NCI-H82 (cell line): ENCODE measurements at places on chromosomes 6 and 20.

GRCh38 chr6:31165986-31166385 lies 4.5 kb downstream of the POU5F1 start:
- DNase-seq: no peak

DNA sequence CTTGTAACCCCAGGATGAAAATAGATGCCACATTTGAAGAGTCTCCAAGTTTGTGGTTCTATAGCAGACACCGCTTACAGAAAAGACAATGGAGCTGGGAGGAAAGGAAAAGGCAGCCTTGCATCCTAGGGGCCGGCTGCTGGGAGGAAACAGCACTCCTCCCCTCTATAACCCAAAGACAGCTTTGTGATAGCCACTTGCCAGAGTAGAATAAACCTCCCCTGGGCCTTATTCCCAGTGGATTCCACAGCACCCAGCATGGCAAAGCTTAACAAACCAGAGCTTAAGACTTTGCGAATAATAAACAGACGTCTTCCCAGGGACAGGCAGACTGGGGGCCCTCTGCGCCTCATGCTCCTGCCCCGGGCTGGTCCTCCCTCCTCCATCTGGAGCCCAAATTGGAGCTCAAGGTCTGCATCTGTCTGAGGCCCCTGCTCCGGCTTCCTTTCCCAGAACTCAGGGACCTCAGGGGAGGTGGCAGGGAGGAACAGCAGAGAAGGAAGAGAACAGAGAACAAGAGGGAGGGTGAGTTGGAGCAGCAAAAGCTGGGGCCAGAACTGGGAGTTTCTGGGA lies 8.8 kb upstream of the TAF8 start:
- DNase-seq: peak; percentile 79

GRCh38 chr6:127464881-127465459 lies 5.8 kb upstream of the KIAA0408 start:
- peak; percentile 88 for DNase-seq

DNA sequence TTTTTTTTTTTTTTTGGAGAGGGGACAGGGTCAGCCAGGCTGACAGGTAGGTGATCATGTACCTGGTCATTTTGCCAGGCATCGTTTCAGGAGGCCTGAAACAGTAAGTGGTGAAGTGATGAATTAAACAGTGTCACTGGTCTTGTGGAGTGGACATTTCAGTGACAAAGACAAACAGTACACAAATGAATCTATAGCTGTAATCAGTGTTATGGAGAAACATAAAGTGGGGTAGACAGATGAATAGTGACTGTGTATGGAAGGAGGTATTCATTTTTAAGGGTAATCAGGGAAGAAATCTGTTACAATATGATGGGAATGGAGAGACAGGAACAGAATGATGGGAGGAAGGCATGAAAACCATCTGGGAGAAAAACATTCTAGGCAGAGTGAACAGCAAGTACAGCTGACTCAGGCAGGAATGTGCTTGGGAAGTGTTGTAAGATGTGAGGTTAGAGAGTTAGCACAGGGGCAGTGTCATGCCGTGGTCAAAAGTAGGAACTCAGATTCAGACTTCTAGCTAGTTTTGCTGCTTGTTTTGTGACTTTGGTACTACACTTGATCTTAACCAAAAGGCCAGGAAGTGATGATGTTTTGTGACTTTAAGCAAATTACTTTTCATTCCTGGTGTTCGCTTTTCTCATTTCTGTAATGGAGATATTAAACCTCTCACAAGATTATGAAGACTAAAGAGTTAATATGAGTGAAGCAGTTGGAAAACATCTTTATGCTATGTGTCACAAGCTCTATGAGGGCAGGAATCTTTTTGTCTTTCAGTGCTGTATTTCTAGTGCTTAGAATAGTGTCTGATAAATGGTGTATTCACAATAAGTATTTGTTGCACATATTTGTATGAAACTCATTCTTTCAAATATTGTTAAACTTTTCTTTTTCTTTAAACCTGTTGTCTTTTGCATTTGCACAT lies 43.4 kb downstream of the QKI start:
- DNase-seq: no peak

DNA sequence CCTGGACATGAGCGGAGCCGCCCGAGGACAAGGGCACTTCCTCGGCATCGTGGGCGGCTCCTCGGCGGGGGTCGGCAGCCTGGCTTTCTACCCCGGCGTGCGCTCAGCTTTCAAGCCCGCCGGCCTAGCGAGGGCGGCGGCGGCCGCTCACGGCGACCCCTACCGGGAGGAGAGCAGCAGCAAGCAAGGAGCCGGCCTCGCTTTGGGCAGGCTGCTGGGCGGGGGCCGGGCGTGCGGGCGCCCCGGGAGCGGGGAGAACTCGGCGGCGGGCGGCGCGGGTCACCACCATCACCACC lies 6.7 kb downstream of the PRDM13 start:
- peak; percentile 61 for DNase-seq

GRCh38 chr6:35500782-35501181 lies 3.9 kb upstream of the TEAD3 start:
- DNase-seq: peak; percentile 60

DNA sequence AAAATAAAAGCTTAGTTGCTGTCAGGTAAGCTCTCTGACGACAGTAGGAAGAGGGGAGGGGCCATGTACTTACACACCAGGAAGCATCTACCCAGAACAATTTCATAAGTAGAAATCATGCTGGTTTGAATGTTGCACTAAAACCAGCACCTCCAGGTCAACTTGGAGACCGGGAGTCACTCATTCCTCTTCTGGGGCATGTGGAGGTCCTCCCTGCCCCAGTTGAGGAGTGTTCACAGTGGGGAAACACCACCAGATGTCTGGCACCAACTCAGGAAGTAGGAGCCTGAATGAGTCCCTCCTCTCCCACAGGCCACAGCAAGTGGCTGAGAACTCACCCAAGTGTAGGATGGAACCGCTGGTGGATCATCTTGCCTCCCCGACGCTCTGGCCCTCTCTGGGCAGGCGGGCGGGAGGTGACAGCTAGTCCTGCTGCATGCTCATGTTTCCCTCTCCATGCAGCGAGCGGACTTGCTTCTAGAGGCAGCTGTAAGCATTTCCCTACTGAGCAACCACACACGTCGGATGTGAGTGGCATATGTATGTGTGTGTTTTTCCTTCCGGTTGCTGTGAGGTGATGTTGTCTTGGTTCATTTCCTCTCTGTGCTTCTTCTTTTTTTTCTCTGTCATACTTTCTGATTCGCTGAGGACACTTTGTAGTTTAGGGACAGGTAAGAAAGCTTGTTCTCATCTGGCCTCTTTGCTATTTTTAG lies 149.5 kb upstream of the NEDD9 start:
- DNase-seq: no peak

DNA sequence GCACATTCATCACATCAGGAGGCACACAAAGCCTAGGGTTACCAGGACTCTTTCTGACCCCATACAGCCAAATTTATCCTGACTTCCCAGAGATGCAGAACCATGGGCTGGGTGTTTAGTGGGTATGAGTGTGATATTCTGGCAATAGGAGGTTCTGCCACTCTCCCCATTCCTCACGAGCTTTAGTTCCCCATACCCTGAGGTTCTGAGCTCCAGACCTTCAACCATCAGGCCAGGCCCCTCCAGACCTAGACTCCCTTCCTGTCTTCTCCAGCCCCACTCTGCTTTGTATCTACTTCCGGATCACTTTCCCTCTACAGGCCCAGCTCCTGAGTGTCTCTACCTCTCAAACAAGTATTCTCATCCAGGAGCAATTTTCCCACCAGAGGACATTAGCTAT lies 4.4 kb downstream of the HLA-F start:
- DNase-seq: no peak
